ENCODE measurements at places on chromosomes 1 and 21. TPM values are rescaled to one million over a fixed set of nuclear protein-coding genes. Genes with fewer than 3 reads are reported as not detected.

The FAM72B gene
- 5.2 TPM for total RNA-seq

The GPR37L1 gene
- under 0.01 TPM for total RNA-seq

DNA sequence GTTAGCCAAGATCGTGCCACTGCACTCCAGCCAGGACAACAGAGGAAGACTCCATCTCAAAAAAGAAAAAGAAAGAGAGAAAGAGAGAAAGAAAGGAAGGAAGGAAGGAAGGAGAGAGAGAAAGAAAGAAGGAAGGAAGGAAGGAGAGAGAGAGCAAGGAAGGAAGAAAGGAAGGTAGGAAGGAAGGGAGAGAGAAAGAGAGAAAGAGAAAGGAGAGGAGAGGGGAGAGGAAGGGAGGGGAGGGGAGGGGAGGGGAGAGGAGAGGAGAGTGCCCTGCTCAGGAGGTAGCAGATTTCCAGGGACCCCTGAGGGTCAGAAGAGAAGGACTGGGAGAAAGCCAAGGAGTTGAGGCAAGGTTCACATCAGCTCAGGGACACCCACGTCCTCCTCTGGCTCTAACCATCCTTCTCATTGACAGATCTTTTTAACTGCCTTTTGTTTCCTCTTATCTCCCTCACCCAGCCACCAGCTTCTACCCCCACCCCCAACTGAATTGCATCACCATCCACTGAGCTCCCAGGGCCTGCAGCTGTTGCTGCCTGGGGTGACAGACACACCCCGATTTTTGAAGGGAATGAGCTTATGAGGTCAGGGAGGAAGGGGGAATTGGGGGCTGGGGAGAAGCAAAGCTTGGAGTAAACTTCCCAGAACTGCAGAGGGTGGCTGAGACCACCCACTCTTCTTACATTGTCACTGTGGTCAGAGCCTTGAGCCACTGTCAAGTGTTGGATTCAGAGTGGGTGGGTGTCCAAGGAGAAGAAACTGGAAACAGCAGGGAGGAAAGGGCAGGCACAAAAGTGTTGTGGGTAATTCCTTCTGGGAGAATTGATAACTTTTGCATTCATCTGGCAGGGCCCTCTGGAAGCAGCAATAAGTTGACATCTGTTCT lies 91.6 kb downstream of the GLUL start:
- peak; percentile 24 for DNase-seq

DNA sequence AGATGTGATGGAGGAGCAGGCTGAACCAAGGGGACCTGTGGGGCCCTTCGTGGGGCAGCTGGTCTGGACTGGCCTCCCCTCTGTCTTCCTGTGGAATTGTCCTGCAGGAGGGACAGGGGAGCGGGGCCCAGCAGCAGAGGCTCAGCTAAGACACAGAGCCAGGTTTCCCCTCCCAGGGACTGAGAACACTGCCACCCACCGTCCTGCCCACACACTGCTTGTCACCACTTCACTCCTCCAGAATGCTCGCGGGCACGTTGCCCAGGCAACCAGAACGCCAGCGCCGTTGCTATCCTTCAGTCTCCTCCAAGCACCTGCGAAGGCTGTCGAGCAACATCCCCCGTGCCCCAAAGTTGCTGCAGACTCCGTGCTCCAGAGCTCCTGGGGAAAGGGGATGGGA lies 46.4 kb downstream of the AJAP1 start:
- DNase-seq: no peak

GRCh38 chr1:158390331-158390730 lies 8.9 kb downstream of the OR10T2 start:
- no peak for DNase-seq
